ENCODE measurements at places on chromosomes 13 and 19. TPM values are rescaled to one million over a fixed set of nuclear protein-coding genes. Genes with fewer than 3 reads are reported as not detected.

Gene A1BG
- total RNA-seq = 56.7 TPM

Gene LHB
- total RNA-seq = not detected

Gene SMIM17
- not detected for total RNA-seq

Gene APOE
- total RNA-seq = 21.0 TPM

All from bronchus fibroblast of lung (primary cell).